ENCODE measurements at places on chromosomes 3 and 15. TPM values are rescaled to one million over a fixed set of nuclear protein-coding genes. Genes with fewer than 3 reads are reported as not detected.

The DNAH12 gene
- total RNA-seq = 0.06 TPM

The TM4SF4 gene
- not detected for total RNA-seq

The CCR4 gene
- total RNA-seq = 0.12 TPM

DNA sequence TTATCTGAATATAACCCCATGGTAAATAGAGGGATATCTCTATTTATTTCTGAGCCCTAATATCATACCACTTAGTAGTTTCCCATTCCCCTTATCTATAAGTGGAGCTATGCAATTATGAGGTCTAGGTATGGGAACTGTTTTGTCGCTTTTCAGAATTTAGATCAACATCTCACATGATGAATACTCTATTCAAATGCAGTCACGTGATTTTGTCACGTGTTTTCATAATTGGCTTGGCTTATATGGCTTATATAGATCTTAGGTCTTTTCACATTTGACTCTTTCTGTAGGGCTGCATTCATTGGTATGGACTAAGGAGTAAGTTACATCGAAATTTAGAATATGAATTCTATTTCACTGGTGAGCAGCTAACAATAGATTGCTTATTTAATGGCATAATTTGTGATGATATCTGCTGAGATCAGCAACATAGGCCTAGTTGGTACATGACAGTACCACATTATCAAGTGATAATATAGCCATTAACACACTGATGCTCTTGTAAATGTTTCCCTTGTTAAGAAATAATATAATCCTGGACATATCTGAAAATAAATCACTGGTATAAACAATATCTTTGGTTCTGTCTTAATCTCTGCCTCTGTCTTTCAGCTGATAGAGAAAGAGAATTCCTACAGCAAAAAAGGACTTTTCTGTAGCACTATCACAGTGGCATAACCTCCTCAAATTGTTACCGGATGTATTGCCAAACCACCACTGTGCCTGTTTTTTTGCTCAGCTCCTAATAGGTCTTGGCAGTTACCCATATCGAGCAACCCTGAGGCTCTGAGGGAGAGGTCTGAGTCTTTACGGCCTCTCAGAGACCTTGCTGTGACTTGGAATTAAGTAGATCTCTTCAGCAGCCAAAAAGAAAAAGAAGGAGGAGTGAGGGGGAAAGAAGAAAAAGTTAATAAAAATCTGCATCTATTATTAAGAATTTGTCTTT lies 357.1 kb downstream of the ZPLD1 start:
- DNase-seq = no peak

DNA sequence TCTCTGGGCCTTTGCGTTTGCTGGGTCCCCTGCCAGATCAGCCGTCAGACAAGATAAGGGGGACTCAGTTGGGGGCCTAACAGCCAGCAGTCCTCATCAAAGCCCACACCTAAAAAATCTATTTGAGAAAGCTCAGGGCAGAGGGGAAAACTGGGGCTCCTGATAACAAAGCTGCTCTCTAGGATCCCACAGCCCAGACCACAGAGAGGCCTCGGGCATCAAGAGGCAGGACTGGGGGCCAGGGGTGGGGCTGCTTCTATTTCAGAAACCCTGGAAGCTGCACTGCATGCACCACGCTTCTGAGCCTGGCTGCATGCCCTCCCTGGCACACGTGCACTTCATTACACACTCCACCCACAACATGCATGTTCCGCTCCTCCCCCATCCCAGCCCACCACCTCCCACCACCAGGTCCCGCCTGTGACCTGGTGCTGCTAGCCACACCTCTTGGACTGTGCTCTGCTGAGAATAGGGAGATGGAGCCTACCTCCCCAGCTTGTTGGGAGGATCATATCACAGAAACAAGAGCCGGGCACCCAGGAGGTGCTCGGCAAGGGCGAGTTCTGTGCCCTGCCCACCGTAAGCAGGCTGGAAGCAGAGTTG lies 26.6 kb downstream of the FBLN2 start:
- peak; percentile 90 for DNase-seq

GRCh38 chr3:18809640-18810305 lies 338.5 kb upstream of the KCNH8 start:
- no peak for DNase-seq

DNA sequence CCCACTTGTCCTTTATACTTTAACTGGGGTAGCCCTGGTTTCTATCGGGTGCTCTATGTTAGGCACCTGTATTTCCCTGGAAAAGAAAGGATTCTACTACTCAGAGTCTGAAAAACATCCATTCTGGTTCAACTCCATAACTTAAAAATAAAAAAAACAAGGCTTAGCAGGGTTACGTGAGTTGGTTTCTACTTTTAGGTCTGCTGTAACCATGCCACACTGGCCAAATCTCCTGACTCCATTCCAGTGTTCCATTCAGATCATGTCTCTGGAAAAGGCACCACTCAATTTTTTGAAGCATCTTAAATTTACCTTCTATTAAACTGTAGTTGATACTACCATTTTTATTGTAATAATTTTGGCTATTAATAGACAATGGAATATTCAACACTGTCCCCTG lies 62.1 kb downstream of the CAPN3 start:
- DNase-seq = no peak

DNA sequence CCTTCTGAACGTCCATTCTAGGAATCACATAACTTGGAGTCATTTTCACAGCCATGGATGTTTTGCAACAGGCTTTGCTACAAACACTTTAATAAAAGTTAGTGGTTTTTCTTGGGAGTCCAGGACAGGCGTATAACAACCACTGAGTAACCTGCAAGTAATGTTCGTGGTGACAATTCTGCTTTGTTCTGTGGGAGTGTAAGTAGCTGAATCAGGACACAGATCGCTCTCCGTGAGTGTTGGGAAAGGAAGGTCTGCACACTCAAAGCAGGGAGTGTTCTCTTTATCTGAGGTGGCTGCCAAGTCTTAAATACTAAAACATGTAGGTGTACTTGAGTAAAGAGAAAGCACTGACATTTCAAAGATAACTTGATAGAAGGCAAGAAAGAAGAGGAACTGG lies 7.9 kb upstream of the BNC1 start:
- no peak for DNase-seq

- peak; percentile 90 for DNase-seq
Measured at GRCh38 chr3:60610441-60611112, 640.7 kb downstream of the FHIT start.

GRCh38 chr3:123405021-123405420 lies 43.9 kb downstream of the ADCY5 start:
- no peak for DNase-seq

GRCh38 chr3:181713280-181713647 lies 1.5 kb downstream of the SOX2 start:
- DNase-seq = no peak

DNA sequence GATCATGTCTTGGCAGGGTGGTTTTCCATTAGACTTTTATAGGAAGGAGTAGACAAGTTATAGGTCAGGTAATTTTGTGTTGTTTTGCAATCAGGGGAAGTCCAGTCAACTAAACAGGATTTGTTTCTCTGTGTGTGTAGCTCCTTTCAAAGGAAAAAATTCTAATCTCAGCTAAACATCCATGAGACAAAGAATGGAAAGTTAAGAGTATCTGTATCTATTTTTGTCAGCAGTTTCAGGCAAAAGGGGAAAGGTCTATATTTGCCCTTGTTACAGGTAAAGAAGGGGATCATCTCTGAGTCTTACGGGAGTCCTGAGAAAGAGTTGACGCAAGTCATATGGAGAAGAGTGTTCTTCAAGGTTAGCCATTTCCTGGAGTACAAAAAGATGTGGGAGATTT lies 79.3 kb downstream of the GAP43 start:
- DNase-seq = no peak

DNA sequence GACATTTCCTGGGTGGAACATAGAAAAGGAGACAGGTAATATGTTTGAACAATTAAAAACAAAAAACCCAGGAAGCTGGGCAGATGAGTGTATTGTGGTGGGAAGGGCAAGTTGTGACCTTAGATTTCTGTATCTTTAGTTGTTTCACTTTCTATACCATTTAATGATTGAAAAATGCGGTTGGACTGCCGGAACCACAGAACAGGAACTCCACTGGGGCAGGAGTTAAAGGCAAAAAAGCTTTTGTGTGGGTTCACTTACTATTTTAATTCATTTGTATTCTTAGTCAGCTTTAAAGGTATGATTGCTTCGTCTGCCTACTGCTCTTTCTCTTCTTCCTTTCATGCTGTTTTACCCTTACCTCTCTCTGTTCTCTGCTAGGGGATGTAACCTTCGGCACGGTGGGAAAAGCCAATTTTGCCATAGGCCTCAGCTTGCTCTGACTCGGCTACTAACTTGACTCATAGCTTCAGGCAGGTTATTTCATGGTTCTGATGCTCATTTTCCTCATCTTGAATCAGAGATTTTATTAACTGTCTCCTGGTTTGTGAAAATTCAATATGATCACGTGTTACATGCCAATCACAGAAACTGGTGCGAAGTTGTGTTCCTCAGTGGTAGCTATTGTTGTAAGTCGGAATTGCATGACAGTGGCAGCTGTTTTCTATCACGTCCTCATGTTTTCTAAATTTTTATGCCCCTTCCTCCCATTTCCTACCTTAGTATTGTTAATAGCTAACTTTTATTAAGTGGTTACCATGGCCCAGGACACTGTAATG lies 1.6 kb upstream of the MCTP2 start:
- DNase-seq = no peak

DNA sequence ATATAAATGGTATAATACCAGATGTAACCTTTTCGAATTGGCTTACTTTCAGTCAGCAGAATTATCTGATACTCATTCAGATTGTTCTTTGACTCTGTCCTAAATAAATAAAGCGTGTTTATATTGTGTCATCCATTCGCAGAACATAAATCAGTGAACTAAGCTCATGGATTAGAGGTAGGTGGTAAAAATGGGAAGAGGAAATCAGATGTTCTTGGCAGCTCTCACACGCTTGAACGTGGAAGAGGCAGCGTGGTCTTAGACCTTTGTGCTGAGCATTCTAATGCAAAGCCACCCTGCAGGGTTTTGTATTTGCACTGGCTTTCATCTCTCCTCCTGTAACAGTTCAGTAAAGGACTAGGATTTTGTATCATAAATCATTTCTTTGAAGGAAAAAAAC lies 441.4 kb downstream of the GABRG3 start:
- DNase-seq = no peak

DNA sequence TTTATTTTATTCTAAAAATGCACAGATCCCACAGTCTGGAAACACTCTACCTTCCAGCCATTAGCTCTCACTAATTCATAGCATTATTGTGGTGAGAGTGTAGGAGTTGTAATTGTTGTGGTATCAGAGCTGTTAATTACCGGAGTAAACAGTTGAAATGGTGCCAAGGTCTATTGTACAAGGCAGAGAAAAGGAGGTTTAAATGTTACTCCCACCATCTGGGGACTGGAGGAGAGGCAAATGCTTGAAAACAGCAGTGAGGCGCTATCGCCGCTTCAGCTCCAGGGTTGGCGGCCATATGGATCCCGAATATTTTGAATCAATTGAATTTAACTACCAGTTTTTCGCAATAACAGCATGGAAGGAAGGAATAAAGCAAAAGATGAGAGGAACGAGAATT lies 113.1 kb upstream of the C15orf61 start:
- no peak for DNase-seq

DNA sequence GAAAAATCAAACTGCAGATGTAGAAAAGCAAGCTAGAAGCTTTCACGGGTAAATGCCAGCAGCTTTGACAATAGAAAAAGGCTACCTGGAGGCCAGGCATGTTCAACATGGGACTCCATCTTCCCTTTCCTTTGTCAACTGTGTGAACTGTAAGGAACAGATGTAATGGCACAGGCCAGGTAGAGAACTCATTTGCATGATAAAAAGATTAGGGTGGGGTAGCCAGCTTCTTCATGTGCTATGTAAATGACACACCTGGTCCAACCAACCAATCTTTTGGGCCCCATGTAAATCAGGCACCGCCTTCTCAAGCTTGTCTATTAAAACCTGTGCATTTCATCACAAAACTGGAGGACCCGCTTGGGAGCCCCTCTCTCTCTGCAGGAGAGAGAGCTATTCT lies 686.5 kb upstream of the GOLIM4 start:
- DNase-seq = no peak

DNA sequence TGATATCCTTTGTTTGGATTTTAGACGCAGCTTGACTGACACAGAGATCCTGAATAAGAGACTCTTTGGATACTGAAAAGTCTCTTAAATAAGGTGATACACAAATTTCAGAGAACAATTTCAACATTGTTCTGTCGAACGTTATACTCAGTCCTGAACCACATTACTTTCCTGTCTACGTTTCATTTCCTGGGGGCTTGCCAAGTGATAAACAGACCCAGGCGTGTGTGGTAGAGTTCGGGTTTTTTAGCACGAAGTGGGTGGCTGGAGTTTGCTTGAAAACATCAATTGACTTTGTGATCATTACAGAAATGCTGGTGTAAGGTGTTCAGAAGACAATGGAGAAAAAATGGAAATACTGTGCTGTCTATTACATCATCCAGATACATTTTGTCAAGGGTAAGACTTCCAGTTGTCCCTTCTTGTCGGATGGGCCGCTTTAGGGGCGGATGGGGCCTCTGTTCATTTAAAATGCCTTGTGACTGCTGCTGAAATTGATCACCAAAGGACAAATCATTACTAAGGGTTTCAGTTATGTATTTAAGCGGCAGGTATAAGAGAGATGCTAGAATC lies at the start of gene CD96:
Gene CD96, plus strand, starts transcription at position 287 of the 573 bp plus-strand sequence. Its CDS starts 52 bp downstream, at position 339.
- DNase-seq = no peak

GRCh38 chr15:71218272-71218805 lies 103.1 kb downstream of the THSD4 start:
- DNase-seq = peak; percentile 79

DNA sequence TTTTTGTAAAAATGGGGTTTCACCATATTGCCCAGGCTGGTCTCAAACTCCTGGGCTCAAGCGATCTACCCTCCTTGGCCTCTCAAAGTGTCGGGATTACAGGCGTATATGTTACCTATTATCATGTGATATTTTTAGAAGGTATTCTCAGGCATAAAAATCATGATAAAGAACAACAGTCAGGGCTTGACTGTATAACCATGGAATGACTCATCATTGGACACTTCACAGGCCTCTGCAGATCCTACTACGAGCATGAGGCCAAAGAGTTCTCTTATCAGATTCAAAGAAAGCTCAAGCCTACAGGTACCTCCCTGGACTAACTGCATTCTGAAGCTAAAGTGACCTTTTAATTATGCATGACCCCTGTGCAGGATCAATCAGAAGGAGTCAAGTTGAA lies 91.7 kb upstream of the PRICKLE2 start:
- DNase-seq = no peak

DNA sequence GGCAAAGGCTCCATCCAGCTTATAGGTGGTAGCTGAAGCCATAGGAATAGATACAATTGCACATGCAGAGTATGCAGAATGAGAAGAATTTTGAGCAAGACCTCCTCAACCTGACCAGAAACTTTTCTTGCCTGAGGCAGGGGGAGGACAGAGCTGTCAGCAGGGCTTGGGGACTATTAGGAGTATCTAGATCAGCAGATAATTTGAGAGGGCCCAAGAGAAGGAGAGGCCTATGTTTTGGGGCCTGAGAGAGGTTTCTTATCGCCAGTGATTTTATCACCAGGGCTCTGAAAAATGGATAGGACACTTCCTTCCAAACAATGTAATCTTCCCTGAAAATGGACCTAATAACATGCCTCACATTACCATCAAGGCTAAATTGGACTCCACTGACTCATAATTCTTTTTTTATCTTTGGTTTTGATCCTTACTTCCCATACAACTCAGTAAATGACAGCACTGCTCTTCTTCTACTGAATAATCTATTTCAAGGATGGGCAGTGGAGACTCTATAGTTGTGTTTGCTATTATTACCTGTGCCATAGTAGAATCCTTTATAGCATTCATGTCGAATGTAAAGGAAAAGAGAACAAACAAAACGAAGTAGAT lies 15.8 kb upstream of the RAMAC start:
- no peak for DNase-seq

GRCh38 chr3:46365041-46365440 lies 5.7 kb upstream of the CCR5 start:
- DNase-seq = no peak

GRCh38 chr3:110736332-110736731 lies 335.3 kb upstream of the NECTIN3 start:
- no peak for DNase-seq
